ENCODE measurements at places on chromosomes 5 and 9.

- DNase-seq, result no peak
These were observed 2.1 kb upstream of the IFT74 start for GRCh38 chr9:26954050-26954508.

DNA sequence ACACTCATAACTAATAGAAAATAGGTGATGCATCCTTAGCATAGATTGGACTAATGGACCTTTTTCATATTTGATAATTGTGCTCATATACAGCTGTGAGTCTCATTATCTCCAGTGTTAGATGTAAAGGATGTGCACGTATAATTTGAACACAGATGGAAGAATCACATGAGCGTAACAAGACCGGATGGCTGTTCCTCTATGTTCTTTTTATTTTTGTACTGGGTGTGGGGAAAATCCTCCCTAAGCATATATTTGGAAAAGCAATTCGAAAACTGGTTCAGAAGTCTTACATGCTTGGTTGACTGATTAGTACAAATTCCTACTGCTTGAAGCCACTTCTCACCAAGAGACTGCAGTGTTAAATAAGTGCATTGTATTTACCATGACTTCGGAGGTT, 230.2 kb downstream of the AOPEP start:
- peak; percentile 82 for DNase-seq

DNA sequence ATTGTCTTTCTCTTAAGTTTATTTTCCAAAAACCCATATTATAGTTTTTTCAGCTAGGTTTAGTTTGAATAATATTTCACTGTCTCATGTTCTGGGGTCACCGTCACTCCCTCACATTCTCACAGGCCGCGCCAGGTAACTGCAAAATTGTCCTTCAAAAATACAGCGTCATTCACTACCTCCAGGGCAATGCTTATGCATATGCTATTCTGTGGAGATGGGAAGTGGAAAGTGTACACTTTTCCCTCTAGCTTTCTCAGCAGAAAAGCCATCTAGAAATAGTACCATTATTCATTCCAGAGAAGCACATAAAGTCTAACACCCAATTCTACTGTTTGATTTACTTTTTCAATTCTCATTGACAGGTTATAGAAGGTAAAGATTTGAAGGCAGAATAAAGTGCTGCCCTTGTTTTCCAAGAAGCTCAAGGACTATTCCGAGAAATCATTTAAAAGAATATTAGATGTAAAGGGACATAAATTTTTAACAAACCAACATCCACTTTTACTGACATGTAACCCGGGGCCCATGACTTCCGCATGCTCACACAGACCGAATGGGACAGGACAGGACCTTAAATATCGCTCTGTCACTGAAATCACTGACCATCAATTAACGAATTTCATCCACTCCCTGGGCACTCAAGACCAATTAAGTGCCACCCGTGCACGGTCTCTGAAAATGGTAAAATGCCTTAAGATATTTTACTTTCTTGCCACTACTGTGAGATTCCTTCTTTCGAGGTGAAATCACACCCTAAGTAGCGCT, 720 bp downstream of the NUDT12 start:
- no peak for DNase-seq

DNA sequence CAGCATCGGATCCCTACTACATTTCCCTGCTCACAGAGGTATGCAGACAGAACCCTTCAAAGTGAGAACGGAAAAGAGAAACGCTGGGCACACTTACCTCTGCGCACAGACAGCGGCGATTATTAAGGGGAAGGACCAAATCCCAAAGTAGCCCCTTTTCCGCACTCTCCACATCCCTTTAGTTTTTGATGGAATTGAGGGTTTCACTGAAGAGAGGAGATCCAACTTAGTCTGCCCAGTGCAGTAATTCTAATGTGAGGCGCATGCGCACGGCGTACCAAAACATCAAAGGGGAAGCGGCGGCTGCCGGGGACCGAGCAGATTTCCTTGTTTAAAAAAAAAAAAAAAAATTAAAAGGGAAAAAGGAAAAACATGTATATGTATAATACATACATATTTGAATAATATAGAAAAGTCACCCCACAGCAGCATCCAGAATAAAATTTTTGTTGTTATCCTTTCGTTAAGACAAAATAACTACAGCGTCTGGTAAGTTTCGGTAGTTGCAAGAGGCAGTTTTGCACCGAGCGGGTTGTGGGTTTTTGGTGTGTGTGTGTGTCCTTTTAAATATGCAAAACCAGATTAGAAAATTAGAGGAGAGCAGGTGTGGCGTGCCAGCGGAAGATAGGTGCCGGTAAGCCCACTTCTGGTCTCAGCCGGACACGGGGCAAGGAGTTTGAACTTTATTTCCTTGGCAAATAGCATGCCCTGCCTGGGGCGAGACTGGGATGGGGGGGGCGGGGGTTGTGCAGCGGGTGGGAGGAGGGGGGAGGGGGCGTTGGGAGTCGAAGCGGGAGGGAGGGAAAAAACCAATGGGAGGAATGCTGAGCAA, at the start of gene GABRB2:
TSS of gene GABRB2 (minus strand) at position 256 of the 832 bp plus-strand sequence. CDS start at position 174, 82 bp downstream.
- no peak for DNase-seq

GRCh38 chr9:135544981-135545635, 818 bp upstream of the OBP2A start:
- no peak for DNase-seq

- no peak for DNase-seq
These were observed 303.5 kb upstream of the ST8SIA4 start for GRCh38 chr5:101206534-101206933.

- peak; percentile 0 for DNase-seq
These were observed 18.5 kb upstream of the GNE start for GRCh38 chr9:36276781-36277181.

DNA sequence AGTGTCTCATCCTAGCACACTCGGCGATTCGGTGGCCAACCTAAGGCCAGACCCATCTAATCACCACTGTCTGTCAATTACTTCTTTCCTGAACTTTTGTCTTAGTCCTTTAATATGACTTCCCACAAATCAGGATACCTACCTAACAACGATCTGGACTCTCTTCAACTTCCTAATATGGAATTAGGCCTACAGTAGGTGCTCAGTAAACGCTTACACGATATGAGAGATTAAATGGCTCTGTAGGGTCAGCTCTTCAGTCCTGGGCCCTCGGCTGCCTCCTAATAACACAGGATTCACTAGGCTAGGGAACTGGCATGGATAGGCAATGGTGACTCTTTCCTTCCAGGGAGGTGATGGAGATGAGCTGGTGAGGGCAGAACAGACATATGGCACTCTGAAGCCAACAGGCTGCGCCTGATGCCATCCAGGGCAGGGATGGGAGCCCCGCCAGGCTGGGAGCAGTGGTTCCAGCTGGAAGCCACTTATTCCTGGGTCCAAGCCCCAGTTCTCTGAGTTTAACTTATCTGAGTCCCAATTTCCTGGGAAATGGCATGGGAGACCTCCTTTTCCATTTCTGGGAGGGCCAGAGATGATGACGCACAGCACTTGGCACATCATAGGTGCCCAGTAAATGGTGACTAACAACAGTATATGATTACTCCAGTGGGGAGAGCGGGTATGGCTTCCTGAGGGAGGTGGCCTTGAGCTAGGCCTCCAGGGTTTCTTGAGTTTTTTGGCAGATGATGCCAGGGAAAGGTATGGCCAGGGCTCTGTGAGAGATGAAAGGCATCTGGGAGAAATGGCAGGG, 7.3 kb downstream of the PDGFRB start:
- no peak for DNase-seq

DNA sequence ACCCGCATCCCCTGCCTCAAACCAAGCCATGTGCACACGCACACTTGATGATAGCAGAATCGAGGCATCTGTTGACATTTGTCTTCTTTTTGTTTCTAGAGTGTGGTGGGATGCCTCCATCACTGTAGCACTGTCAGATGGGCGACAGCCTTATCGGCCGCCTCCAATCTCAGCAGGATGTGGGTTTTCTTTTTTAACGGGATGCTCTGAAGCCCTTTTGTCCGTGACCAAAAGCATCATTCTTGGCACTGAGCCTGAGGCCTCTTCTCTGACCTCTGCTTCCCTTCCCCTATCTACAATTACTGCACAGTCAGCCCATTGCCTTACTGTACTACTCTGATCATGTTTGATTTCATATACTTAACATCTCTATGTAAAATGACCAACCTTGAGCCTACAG, 78.3 kb downstream of the LMNB1 start:
- DNase-seq, result no peak

GRCh38 chr9:92870289-92870688, 7.5 kb downstream of the ZNF484 start:
- no peak for DNase-seq

- DNase-seq, result no peak
These were observed 20.1 kb upstream of the SLC25A48 start for GRCh38 chr5:135814316-135814715.

- DNase-seq, result no peak
These were observed 92.3 kb downstream of the HAPLN1 start for GRCh38 chr5:83628360-83628759.

- DNase-seq, result no peak
These were observed 83.0 kb upstream of the PRLR start for GRCh38 chr5:35313291-35313690.

DNA sequence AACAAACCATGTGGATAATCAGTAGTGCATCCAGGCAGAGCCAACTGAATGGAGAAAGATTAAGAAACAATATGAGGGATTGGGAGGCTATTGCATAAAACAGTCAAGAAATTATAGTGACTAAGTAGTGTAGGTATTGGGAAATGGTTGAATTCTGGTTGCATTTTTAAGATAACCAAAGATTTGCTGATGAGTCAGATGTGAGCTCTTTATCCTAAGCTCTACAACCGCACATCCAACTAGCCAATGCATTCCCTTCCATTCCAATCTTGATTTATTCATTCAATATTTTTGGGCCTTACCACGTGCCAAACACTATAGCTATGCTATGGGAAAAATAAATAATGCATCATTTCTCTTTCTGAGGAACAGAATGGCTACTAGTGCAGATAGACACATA, 524.5 kb upstream of the RGMB start:
- DNase-seq, result no peak

- DNase-seq, result no peak
These were observed 42.1 kb upstream of the MAST4 start for GRCh38 chr5:66553916-66554575.

DNA sequence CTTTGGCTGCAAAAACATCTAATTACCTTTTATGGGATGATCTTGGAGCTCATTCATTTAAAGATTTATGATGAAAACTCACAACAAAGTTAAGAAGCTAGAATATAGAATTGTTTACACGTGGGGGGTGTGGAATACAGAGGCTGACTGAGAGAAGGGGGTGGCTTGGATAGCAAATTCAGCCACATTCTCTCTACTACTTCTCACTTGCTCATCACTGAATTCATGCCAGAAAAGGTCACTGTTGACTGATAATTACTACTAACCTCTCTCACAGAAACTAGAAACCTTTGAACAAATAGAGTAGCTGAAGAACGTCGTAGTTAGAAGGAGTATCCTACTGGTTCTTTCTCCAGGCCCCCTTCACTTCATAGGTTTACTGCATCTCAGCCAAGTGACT, 808.2 kb downstream of the BRINP1 start:
- DNase-seq, result no peak

GRCh38 chr5:95798048-95798447, 24.5 kb downstream of the GLRX start:
- DNase-seq, result no peak

- DNase-seq, result no peak
These were observed 62.7 kb downstream of the RGMB start for GRCh38 chr5:98836175-98836574.

- DNase-seq, result no peak
These were observed 289.2 kb upstream of the TMEM161B start for GRCh38 chr5:88557881-88558280.

- DNase-seq, result no peak
These were observed 106.0 kb upstream of the PTPN3 start for GRCh38 chr9:109604131-109604530.

GRCh38 chr5:168128111-168128510, 163.3 kb upstream of the WWC1 start:
- DNase-seq, result no peak

- no peak for DNase-seq
These were observed 18.2 kb downstream of the OR2S2 start for GRCh38 chr9:35939679-35940250.

DNA sequence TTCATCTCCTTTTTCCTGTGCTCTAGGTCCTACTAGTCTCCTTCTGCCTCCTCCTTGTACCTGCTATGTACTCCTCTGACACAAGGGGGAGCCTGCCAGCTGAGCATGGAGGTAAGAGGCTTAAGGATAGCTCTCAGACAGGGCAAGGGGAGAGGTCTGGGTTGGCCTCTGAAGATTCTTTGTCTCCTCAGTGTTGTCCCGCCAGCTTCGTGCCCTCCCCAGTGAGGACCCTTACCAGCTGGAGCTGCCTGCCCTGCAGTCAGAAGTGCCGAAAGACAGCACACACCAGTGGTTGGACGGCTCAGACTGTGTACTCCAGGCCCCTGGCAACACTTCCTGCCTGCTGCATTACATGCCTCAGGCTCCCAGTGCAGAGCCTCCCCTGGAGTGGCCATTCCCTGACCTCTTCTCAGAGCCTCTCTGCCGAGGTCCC, 3.8 kb downstream of the CREB3 start:
- DNase-seq, result peak; percentile 47

DNA sequence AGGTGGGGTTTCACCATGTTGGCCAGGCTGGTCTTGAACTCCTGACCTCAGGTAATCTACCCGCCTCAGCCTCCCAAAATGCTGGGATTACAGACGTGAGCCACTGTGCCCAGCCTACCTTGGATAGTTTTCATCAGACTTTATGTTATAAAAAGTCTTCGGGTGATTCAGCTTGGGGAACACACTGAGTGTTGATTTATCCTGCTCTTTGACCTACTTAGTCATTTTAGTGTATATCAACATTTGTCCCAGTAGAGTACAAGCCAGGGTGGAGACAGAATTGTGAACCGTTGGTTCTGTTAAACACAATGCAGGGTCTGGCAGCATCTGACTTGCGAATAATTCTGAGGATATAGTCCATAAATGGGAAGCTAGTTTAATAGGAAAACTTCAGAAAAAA, 39.7 kb downstream of the NFX1 start:
- no peak for DNase-seq

DNA sequence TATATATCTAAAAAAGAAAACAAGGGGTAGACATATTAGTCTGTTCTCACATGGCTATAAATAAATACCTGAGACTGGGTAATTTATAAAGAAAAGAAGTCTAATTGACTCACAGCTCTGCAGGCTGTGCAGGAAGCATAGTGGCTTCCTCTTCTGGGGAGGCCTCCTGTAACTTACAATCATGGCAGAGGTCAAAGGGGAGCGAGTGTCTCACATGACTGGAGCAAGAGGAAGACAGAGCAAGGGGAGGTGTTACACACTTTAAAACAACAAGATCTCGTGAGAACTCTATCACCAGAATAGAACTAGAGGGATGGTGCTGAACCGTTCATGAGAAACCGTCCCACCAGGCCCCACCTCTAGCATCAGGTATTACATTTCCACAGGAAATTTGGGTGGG, 616.8 kb downstream of the TLE4 start:
- DNase-seq, result no peak

- DNase-seq, result no peak
These were observed 265.8 kb upstream of the TRPC7 start for GRCh38 chr5:136631186-136631585.

GRCh38 chr5:114325541-114325940, 36.3 kb upstream of the KCNN2 start:
- no peak for DNase-seq

GRCh38 chr9:112332214-112332613, 1.2 kb downstream of the PTBP3 start:
- DNase-seq, result peak; percentile 51
